ENCODE measurements at places on chromosomes 13 and 19.

- DNase-seq = no peak
Measured at GRCh38 chr13:107339209-107339608, 771.3 kb upstream of the ARGLU1 start.

DNA sequence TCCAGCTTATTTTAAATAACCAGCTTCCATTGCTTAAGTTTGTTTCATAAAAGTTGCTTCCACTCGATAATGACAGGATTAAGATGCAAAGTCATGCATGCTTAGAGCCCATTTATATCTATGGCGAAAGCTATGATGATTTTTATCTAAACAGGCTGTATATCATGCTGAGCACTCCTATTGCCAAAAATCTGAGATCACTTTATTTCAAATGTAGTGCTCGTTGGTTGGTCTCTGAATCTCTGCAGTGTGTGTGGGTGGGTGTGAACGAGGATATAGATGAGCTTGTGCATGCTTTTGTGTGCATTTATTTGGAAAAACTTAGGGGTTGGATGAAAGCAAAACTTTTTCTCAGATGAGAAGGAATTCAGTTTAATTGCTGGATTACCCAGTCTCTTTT lies 27.0 kb upstream of the ARGLU1 start:
- DNase-seq = no peak

DNA sequence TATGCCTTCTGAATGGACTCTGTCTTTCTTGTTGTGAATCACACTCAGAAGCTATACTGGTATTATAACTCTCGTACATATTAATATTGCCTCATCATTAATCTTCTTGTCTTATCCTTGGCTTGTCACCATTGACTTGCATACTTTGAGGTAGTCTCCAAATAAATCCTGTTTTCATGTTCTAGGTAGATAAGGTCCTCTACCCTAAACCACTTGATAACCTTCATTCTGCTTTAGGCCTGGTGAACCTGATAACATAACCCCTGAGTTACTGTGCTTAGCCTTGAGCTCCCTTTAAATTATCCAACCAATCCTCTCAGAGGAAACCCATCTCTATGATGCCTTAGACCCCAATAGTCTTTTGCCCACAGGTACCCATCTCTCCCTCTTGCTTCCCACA lies 1162.3 kb downstream of the SLITRK1 start:
- no peak for DNase-seq

- no peak for DNase-seq
Measured at GRCh38 chr13:101098873-101099272, 317.4 kb downstream of the NALCN start.

GRCh38 chr19:4911786-4912672 lies 2.7 kb downstream of the UHRF1 start:
- no peak for DNase-seq

DNA sequence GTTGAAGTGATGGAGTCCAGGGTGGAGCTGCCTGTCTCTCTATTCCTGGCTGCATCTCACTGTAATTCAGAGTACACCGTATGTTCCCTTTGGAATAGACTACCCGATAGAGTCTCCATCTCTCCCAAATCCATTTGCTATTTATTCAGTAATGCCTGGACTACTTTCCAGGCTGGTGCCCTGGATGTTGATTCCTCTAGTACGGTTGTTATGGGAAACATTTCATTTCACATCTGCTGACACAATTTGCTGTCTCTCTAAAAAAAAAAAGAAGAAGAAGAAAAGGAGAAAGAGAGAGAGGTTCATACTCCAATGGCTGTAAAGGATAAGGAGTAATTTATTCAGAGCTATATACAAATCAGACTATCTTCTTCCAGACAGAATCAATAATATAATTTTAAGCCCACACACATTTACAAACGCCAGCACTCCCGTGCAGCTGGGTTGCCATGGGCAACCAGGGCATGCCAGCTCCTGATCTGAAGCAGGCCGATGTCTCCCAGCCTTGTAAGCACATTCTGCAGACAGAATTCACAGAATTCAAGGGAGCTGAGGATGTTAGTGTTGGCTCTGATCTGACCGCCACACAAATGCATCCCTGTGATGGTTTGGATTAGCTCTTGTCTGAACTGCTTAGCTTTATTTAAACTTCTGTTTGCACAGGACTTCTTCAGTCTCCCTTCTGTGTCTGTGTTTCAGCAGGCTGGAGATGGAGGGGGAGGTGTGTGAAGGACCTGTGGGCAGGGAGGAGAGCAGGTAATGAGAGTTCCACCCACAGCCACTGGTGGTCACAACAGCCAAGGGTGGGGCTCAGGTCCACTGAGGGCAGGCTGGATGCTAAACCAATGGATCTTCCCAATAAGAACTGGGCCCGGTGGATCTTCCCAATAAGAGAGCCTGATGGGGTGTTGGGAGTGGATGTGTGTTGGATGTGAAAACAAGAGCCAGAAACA lies 66.0 kb downstream of the TEX26 start:
- no peak for DNase-seq

GRCh38 chr19:51311351-51312257 lies at the start of gene IGLON5:
Gene IGLON5 (plus strand): TSS chr19:51311644. CDS start chr19:51311848, 204 bp downstream.
- DNase-seq = no peak
